NCI-H2029 (cell line): ENCODE measurements at places on chromosomes 7 and 10.
A peak's percentile ranks its signal among the peaks of the same experiment; 100 is the strongest.

- DNase-seq = no peak
These were observed 174.4 kb downstream of the TAX1BP1 start for GRCh38 chr7:27914409-27914808.

- no peak for DNase-seq
These were observed 94.7 kb upstream of the IMMP2L start for GRCh38 chr7:111657018-111657417.

DNA sequence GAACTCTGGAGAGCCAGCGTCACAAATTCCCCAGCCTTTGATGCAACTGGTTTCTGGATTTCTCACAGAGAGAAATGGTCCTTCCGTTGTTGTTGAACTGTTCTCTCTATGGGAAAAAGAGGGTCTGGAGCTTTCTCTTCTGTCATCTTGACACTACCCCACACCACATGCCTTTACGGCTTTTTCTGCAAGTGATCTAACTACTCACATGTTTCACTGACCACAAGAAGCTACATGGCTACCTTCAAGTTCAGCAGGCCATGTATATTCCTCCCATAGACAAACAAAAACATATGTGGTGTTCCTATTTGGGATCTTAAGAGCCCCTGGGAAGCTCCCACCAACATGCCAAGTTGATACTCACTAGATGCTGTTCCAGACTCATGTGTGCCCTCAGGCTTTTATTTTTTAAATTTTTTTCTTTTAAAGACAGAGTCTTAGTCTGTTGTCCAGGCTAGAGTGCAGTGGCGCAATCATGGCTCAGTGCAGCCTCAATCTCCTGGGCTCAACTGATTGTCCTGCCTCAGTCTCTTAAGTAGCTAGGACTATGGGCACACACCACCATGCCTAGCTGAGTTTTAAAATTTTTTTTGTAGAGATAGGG lies 72.0 kb downstream of the RNF216 start:
- no peak for DNase-seq

DNA sequence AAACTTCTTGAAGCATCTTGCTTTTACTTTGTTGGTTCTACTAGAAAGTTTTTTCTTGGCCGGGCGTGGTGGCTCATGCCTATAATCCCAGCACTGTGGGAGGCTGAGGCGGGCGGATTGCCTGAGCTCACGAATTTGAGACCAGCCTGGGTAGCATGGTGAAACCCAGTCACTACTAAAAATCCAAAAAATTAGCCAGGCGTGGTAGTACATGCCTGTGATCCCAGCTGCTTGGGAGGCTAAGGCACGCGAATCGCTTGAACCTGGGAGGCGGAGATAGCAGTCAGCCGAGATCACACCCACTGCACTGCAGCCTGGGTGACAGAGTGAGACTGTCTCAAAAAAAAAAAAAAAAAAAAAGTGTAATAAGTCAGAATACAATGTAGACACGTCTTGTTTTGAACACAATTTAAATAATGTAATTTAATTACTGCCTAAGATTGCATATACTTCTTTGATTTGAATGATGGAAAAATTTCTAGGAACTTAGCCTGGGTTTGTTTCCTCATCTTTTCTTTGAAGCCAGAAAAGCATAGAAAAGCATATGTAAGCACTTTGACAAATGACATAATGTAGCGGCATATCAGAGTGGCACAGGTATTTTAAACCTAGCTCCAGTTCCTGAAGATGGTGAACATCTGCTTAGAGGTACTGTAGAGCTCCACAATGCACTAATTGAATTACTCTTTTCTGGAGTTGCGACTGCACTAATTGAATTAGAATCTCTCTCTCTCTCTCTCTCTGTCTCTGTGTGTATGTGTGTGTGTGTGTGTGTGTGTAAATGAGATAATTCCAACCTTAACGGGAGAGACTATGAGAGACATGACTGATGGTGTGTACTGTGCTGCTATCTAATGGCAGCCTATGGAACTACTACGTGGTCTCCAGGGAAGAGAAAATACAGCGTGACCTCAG lies 87.8 kb downstream of the BTRC start:
- DNase-seq = peak; percentile 6

DNA sequence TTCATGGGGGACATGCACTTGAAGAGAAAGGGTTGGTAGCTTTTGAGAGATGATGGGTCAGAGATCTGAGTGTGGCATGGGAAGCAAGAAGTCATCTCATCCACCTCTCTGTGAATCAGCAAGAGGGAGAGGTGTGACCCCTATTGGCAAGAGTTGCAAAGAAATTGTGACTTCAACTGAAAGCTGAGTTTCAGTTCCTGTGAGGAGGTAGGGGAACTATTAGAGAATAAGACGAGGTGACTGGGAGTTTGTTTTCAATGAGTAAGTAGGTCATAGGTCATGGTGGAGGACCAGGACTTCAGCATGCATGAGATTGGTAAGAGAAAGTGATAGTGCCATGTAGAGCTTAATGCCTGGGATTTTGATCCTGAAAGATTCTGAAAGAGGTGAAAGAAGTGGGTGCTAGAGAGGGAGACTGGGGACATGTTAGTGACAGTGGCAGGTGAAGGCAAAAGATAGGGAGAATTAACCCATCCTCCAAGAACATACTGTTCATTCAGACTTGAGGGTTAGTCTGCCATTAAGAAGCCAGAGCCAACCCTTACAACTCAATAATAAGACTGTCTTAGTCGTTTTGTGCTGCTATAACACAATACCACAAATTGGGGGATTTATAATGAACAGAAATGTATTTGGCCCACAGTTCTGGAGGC lies 75.5 kb upstream of the CAPZA2 start:
- DNase-seq = no peak

GRCh38 chr10:74118804-74119203 lies 31.8 kb downstream of the AP3M1 start:
- no peak for DNase-seq

GRCh38 chr7:81525841-81526240 lies 244.0 kb downstream of the HGF start:
- no peak for DNase-seq

- DNase-seq = no peak
These were observed 28.7 kb downstream of the VTI1A start for GRCh38 chr10:112475575-112476218.

- no peak for DNase-seq
These were observed 113.9 kb downstream of the DIP2C start for GRCh38 chr10:575402-576129.

DNA sequence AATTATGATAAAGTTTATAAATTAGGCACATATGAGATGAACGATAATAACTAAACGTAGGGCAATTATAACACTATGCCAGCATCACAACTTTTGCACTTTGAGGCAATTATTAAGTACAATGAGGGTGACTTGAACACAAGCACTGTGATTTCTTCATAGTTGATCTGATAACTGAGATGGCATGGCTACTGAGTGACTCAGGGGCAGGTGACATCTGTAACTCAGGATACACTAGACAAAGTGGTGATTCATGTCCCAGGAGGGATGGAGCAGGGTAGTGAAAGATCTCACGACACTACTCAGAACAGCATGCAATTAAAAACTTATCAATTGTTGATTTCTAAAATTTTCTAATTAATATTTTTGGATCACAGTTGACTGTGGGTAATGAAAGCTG lies 98.3 kb upstream of the ARHGAP21 start:
- DNase-seq = no peak

- DNase-seq = no peak
These were observed 30.9 kb upstream of the MAT1A start for GRCh38 chr10:80320377-80320776.

DNA sequence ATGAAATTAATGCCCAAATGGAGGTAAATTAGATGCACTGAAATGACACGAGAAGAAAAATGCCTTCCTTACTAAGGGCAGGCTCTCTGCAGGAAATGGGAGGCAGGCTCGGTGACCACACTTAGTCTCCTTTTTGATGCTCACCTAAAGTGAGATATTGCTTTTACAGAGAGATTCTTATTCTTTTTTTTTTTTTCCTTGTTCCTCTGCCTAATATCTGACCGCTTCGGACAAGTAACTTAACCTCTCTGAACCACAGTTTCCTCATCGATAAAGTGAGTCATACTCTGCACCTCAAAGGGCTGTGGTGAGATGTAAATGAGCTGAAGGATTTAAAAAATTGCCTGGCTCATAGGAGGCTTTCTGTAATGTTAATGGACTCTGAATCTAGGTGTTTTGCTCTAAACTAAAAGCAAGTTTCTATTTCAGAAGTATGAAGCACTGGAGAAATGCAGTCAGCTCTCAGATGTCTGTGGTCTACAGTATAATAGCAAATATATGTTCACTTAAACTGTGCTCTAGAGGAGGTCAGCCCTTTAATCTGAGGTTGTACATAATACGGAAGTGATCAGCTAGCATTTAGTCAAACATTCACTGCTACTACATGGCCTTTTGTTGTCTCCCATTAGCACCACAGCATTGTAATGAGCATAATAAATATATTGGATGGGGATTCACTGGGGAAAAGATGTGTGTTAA lies 23.2 kb downstream of the NKX2-3 start:
- DNase-seq = no peak

- no peak for DNase-seq
These were observed 305.9 kb upstream of the MGMT start for GRCh38 chr10:129161150-129161549.

GRCh38 chr7:23393636-23394035 lies 76.7 kb downstream of the IGF2BP3 start:
- DNase-seq = no peak

GRCh38 chr10:96417441-96417840 lies 58.6 kb upstream of the OPALIN start:
- DNase-seq = no peak

GRCh38 chr7:48636391-48637015 lies 287.8 kb upstream of the CDC14C start:
- no peak for DNase-seq

DNA sequence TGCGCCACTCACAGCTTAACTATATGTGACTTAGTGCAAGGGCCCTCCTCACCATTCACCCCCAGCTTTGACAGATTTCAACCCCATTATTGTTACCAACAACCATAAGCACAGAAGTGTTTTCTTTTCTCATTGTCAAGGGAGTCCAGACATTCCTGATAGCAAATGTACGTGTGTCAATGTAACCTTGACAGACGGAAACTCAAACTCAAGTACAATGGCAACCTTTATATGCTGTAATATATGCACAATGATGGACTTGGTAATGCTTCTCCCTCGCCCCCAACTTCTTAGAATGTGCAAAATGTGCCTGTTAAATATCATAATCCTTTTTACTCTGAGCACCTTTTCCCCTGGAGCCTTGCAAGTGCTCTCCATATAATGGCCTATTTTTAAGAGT lies 34.7 kb downstream of the CYCS start:
- no peak for DNase-seq

DNA sequence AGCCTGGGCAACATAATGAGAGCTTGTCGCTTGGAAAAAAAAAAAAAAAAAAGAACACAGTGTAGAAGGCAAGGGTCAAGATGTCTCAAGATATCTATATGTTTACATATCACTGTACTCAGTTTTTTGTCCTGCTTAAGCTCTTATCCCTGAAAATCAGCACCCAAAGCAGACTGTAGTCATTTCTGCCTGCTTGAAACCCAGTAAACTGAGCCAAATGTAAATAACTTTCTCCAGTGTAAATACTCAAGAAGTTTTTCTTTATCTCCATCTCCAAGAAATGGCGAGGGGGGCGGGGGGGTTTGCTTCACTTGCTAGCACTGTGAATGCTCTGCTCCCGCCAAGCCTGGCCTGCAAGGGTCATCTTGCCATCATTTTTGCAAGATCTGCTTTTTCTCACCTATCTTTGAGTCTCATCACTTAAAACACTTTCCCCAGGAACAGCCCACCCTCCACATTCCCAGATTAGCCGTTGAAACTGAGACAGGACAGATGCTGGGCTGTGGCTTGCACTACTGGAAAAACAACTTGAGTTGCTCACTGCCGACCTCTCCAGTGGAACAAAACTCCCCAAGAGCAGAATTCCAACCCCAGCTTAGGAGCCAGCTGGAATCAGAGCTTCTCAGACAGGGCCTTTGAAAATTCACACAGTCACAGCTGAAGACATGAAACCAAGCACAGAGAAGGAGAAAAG lies 54.6 kb downstream of the AFAP1L2 start:
- no peak for DNase-seq

DNA sequence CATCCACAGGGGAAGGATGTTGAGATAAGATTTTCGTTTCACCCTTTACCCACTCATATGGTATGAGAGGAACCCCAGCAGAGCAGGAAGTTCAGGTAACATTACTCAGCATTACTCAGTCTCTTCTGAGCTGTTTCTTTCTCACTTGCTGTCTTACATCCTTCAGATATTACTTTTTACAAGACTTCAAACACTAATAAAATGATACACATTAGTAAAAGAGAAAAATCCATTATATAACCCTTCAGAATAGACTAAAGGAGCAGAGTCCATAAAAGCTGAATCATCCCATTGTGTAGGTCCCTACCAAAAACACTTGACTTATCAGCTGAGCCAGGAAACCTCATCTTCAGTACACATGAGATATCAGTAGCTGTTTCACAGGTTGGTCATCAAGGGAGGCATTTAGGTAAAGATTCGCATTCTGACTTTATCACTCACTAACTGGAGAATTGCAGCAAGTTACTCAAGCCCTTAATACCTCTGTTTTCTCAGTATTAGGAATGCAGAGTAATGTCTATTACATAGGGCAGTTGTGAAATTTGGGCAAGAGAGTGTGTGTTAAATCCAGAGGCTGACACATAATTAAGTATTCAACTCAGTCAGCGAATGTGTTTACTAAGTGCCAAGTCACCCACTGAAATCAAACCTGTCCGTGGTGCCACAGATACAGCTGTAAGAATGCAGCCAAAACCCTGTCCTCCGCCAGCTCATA lies 44.7 kb downstream of the KLF6 start:
- DNase-seq = peak; percentile 18

- DNase-seq = no peak
These were observed 39.2 kb downstream of the AIFM2 start for GRCh38 chr10:70093335-70093944.

DNA sequence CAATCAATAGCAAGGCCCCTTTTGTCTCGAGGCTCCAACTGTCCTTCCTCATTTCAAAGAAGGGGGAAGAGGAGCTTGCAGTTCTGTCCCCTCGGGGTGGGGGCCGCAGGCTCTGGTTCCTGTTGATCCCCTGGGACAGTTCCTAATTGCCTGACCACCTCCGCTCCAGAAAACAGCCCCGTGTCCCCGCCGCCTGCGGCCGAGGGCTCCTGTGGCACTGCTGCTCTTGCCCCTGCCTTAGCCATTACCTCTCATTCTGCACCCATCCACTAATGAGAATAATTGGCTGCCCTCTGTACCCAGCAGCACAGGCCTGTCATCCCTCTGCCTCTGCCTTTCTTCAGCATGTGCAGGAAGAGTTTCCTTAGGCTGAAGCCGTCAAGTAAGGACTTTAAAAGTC lies 668.3 kb upstream of the FOXK1 start:
- no peak for DNase-seq

GRCh38 chr10:114458955-114459354 lies 54.7 kb upstream of the AFAP1L2 start:
- DNase-seq = peak; percentile 7

- DNase-seq = no peak
These were observed 857 bp downstream of the CPXM2 start for GRCh38 chr10:123890756-123891143.
